ENCODE measurements at places on chromosomes 13 and 19. TPM values are rescaled to one million over a fixed set of nuclear protein-coding genes. Genes with fewer than 3 reads are reported as not detected.

The CGB3 gene
- total RNA-seq: not detected

The CASP14 gene
- total RNA-seq: not detected

The S1PR5 gene
- 0.12 TPM for total RNA-seq

The RXFP2 gene
- not detected for total RNA-seq

The ZNF709 gene
- total RNA-seq: 1.5 TPM

The MTRF1 gene
- total RNA-seq: 16.2 TPM

All from activated CD4-positive, alpha-beta memory T cell treated with anti-CD3 and anti-CD28 coated beads for 36 hours (primary cell).